ENCODE measurements at places on chromosomes 11 and 22.

- no peak for DNase-seq
These were observed 32.7 kb upstream of the MOB2 start for GRCh38 chr11:1519028-1520010.

GRCh38 chr11:95867105-95867504, 56.8 kb downstream of the MTMR2 start:
- no peak for DNase-seq

DNA sequence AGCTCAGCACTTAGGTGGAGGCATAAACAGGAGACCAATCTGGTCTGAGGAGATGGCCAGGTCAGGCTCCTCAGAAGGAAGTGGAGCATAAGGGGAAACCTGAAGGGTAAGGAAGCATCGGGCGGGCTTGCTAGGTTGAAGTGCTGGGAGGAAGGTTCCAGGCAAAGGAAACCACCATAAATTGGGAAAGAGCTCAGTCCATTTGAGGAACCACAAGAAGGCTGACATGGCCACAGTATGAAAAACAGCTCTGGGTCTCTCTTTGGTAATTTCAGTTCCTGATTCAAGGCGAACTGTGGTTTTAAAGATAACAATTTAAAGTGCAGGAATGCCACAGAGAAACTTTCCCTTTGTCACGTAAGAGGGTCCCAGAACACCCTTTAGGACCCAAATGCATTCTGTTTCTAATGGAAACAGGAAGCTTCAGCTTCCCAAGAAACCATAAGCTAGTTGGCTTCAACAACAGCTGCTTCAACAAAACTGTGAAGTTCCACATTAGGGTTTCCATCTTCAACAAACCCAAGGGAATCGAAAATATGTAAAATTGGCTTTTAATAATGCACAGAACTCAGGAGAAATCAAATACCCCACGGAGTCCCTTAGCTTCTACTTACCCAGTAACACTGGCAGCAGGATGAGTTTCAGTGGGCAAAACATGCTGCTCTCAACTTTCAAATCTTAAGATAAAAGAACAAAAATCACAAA, 10.4 kb downstream of the JAML start:
- no peak for DNase-seq

DNA sequence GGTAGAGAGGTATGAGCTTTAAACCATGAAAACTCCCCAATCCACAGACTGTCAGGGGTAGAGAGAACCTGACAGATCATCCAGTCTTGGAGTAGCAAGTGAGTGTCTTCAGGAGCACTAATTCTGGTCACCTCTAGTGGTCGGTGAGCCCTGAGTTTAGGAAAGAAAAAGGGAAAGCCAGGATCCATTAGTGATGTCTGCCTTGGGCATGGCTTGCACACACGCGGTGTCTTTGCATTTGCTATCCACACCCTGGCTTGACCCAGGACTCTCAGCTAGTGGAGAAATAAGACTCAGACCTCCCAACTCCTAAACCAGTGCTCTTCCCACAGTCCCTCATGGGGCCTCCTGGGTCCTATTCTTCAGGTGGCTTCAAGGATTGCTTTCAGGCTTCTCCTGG, 19.3 kb downstream of the POU2F3 start:
- no peak for DNase-seq

DNA sequence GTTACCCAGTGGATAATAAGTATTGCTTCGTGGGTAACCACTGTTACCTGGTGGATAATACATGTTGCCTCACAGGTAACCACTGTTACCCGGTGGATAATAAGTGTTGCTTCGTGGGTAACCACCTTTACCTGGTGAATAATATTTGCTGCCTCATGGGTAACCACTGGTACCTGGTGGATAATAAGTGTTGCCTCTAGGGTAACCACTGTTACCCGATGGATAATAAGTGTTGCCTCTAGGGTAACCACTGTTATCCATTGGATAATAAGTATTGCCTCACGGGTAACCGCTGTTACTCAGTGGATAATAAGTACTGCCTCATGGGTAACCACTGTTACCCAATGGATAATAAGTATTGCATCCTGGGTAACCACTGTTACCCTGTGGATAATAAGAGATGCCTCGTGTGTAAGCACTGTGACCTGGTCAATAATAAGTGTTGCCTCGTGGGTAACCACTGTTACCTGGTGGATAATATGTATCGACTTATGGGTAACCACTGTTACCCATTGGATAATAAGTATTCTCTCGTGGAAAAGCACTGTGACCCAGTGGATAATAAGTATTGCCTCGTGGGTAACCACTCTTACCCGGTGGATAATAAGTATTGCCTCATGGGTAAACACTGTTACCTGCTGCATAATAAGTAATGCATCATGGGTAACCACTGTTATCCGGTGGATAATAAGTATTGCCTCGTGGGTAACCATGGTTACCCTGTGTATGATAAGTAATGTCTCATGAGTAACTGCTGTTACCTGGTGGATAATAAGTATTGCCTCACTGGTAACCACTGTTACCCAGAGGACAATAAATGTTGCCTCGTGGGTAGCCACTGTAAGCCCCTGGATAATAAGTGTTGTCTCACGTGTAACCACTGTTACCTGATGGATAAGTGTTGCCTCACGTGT, 20.1 kb upstream of the NXPE4 start:
- no peak for DNase-seq

DNA sequence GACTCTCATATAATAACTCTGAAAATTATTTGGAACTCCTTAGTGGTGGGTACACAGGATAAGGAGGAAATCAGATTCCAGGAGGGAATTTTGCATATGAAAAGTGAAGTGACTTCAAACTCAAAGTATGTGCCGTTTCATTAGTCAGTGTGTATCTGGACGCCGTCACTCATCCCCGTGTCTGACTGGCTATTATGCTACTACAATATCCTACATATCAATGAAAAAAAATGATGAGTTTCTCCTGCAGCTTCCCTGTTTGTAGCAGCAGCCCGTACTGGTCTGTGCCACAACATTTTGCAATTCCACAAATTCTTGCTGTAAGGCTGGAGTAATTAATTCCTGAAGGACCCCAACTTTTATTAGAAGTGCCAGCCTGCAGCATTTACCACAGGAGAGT, 16.5 kb downstream of the WT1 start:
- DNase-seq, result no peak

- DNase-seq, result no peak
These were observed 16.9 kb downstream of the CSF2RB start for GRCh38 chr22:36930041-36930935.

DNA sequence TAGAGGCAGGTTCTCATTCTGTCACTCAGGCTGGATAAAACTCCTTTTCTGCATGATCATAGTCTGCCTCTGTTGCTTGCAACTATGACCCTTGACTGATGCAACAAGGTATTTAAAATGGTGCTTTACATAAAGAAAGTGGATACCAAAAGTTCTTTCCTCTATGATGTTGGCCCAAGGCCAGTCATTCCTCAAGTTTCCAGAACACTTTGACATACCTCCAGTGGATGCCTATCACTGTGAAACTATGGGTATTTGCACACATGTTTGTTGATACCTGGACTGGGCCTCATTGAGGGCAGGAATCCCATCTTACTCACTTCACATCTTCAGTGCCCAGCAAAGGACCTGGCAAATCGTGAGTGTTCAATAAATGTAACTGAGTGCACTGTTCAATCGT, 159.0 kb upstream of the ZC3H12C start:
- no peak for DNase-seq

GRCh38 chr11:69650832-69651344, 9.9 kb downstream of the CCND1 start:
- no peak for DNase-seq

DNA sequence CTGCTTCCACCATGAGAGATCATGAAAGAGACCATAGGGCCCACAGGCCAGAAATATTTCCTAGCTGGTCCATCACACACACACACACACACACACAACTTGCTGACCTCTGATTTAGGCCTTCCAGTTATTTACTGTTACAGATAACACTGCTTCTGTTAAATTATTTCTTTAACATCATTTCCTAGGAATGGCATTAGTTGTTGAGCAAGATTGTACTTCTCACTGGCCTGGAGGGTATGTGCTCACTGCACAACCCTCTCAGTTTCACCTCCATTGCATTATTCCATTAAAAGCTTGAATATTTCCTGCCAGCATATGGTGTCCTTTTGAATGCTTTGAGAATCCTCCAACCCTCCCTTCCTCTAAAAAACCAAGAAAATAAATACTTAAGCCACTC, 104.4 kb downstream of the MICAL2 start:
- DNase-seq, result peak; percentile 63

DNA sequence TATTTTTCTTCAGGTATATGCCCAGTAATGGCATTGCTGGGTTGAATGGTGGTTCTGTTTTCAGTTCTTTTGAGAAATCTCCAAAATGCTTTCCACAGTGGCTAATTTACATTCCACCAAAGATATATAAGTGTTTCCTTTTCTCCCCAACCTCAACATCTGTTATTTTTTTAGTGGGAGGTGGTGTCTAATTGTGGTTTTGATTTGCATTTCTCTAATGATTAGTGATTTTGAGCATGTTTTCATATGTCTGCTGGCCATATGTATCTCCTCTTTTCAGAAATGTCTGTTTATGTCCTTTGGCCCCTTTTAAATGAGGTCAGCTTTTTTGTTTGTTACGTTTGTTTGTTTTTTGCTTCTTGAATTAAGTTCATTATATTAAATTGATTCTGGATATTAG, 760.2 kb downstream of the KCNA4 start:
- no peak for DNase-seq

DNA sequence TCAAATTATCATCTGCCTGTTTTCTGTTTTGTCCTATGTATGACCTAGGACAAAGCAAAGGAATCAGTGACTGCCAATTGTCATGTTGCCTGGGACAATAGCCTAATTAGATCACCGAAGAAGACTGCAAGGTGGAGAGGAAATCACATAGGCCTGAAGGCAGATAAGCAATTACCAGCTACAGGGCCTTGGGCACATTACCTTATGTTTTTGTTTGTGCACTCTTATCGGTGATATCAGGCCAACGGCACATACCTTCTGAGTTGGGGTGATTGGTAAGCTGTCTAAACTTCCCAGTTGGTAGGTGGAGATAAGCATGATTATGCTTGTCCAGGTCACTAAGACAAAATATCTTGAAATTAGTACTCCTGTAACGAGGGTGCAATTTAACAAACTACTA, 58.1 kb upstream of the FAM181B start:
- no peak for DNase-seq

DNA sequence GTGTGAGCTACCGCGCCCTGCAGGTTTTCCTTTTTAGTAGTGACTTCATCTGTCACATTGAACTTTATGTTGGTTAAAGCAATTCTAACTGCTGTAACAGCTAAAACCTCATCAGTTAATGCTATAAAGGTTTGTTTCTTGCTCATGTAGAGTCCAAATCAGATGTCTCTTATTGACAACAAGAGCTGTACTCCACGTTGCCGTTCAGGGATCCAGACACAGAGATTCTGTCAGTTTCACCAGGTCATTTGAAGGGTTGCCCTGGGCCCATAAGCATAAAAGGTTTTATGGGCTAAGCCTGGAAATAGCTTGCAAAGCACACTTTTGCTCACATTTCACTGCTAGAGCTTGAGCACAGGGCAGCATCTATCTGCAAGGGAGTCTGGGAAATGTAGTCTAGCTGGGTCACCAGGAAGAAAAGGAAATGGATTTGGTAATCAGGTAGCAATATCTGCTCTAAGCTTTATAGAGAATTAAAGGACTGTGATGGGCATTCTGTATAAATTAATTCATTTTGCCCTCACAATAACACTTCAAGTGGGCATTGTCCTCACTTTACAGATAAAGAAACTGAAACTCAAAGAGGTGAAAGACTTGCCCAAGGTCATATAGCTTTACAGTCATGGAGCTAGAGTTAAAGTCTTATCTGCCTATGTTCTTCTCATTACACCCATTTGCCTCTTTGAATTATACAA, 25.2 kb upstream of the PTPRJ start:
- DNase-seq, result no peak

DNA sequence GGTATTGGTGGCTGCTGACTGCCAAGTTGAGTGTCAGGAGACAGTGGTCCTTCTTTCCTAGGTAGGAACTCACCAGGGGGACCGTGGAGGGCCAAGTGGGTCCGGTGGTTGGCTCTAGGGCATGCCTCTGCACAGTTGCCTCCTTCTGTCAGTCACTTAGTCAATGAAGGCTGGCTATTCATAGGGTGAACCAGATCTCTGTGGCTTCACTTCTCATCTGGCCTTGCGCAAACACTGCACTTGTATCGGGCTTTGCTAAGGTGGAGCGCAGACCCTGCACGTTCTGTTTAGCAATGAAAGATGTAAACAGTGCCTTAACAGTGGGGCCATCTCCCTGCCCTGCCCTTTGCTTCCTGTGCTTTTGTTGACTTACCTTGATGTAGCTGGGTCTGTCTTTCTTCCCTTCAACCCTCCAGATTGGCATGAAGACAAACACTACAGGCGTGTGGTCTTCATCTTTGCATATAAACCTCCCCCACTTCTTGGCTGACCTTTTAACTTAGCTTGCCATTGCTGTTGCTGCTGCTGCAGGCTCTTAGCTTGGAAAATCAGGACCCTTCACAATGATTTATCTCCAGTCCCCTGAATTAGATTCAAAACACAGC, 6.7 kb upstream of the SORL1-AS1 start:
- no peak for DNase-seq

DNA sequence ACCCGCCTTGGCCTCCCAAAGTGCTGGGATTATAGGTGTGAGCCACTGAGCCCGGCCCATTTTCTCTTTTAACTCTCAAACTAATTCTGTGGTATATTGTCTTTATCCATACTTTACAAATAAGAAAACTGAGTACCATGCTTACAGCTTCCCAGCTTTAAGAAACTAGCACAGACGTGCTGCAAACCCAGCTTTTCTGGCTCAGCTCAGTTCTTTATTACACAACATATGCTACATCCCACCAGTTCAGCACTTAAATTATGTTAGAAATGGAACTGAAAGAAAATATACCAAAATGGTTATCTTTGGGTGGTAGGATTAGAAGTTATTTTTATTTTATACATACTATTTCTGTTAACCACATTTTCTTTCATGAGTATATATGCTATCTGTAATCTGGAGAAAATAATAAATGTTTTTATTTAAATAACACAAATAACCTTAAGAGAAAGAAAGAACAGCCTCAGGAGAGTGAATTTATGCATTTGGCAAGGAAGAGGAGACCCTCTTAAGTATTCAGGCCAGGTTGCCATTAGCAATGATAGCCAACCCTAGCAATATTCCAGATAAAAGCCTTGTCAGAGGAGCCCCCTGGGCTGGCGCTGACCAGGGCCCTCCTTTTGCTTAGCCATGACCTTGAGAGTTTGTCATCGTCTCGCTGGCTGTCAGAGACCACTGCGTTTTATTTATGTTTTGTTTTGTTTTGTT, 33.8 kb downstream of the SLN start:
- no peak for DNase-seq

- no peak for DNase-seq
These were observed 5.6 kb upstream of the ANKRD13D start for GRCh38 chr11:67283481-67283963.

DNA sequence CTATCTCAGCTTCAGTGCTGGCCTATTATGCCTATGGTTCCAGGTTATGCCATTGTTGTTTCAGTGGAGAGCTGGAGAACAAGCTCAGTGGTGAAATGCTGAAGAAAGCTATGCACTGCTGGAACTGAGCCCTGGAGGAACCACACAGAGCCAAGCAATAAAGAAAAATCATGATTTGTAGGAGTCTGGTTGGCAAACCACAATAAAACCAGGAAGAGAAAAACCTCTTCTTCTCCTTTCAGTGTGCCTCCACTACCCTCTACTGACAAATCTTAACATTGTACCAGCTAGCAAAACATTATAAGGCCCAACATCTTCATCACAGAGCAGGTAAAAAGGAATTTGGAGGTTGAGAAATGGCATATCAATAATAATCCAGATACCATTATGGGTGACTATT, 5.3 kb downstream of the OR51F2 start:
- DNase-seq, result no peak

Measured in fibroblast of the aortic adventitia (primary cell).